Central memory CD4-positive, alpha-beta T cell (primary cell): ENCODE measurements at places on chromosomes 11 and 22.

DNA sequence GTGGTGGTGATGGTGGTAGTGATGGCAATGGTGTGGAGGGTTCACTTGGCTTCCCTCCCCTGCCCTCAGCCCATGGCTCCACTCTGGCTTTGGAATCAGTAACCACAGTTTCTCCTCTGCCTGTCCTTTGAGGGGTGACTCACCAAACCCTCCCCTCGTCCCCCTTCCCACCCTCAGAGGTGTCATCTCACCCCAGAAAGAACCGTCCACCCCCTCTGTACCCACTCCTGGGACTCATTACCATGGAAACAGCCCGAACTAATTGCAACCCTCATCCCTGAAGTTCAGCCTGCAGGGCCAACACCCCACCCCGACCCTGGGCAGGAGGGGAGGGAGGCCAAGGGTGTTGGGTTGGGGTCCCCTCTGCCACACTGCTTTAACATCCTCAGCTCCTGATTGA lies 26.6 kb downstream of the PHLDB1 start:
- no peak for DNase-seq

DNA sequence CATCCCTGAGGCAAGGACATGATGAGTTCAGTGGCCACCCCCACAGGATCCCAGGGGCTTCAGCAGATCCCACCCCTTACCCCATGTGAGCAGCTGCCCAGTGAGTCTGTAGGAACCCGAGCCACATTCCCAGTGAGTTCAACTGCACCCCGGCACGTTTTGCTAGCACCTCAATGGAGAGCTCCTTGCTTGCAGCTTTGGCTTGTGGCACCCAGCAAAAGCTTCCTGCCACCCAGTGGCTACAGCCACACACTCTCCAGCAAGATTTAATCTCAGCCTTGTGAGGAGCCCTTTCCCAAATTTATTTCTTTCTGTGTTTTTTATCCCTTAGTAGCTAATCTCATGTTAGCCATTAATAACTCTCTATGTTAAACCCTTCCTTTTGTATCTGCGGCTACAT lies 4.0 kb downstream of the SAA1 start:
- no peak for DNase-seq

GRCh38 chr22:42079319-42080251 lies at the start of gene SMDT1:
SMDT1 (plus strand) TSS chr22:42079700; CDS start chr22:42079769, 69 bp downstream.
- peak; percentile 99 for DNase-seq

- DNase-seq: peak; percentile 57
Measured at GRCh38 chr11:62671236-62671607, 251 bp upstream of the UQCC3 start.
